Fibroblast of the conjunctiva (primary cell): ENCODE measurements at places on chromosomes 7 and 10.
A peak's percentile ranks its signal among the peaks of the same experiment; 100 is the strongest.

DNA sequence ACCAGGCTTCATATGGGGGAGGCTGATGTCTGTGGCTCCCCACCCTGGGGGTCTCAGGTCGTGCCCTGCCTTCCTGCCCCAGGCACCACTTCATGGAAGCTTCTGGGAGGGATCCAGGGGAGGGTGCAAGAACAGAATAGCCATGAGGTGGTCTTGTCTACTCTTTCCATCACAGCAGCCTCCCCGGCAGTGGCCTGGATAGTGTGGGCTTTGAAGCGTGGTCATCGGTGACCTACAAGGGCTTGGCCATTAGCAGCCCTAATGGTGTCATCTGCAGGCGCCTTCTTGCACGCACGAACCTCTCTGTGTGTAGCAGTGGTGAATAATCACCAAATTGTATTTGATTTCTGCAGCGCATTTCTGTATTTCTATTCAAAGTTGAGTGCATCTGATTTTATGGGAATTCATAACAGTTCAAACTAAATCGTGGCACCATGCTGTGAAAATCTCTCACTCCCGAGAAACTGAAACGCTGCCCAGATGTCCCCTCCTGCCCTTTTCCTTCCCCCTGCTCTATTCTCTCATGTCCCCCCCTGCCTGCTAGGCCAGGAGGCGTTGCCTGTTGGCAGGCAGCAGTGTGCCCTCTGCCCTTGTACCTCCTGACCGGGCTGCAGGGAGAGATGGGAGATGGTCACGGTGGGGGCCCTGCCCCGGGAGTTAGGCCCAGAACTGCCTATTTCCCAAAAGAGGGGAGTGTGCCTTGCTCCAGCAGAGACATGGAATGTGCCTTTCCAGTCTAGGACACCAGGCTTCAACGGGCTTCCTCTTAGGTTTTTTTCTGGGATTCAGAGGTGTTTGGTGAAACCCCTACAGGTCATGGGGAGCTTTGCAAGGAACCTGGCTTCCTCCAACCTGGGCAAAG lies 34.8 kb downstream of the CDH23 start:
- DNase-seq: no peak

GRCh38 chr10:86871563-86872183 lies 85.7 kb downstream of the MMRN2 start:
- no peak for DNase-seq

DNA sequence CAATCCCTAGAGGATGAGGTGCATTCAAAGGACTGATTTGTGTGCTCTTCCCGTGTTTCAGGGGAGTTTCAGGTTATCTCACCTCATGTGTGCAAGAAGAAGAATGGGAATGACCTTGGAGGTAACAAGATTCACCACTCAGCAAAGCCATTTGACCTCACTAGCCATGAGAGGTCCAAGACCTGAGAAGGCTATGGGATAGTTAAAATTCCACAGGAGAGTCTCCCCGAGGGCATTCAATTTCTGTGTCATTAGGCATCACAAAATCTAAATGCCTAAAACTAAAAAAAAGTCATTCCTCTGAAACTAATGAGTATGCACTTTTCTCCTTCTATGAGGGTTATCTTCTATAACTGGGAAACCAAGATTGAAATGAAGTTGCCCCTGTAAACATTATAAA lies 433.4 kb downstream of the KCNMA1 start:
- DNase-seq: no peak

GRCh38 chr10:77553311-77553710 lies 84.3 kb downstream of the KCNMA1 start:
- DNase-seq: no peak

DNA sequence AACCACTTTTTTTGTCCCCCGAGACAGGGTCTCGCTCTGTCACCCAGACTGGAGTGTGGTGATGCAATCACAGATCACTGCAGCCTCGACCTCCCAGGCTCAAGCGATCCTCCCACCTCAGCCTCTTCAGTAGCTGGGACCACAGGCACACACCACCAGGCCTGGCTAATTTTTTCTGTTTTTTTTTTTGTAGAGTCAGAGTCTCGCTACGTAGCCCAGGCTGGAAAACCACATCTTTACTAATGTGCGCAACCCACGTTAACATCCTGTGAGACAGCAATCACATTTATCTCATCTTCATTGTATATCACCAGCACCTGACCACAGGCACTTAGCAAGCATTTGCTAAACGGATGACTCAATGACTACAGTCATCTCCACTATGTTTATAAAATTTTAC lies 77.8 kb upstream of the ATP6V0A4 start:
- no peak for DNase-seq

DNA sequence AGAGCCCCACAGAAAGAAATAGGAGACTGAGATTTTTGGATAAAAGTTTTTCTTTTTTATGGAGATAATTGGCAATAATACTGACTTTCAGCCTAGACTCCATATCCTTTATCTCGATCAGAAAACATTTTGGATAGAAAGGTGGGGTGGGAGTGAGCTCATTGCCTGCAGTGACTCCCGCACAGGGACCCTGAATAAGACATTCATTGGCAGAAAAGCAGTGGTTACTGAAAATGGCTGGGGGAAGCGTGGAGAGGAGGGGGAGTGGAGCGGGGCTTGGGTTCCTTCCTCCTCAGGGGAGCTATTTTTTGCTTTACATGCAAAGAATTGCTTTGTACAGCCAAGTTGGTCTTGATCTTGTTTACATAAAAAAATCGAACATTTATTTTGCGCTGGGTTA lies 90.4 kb upstream of the BMPER start:
- no peak for DNase-seq

DNA sequence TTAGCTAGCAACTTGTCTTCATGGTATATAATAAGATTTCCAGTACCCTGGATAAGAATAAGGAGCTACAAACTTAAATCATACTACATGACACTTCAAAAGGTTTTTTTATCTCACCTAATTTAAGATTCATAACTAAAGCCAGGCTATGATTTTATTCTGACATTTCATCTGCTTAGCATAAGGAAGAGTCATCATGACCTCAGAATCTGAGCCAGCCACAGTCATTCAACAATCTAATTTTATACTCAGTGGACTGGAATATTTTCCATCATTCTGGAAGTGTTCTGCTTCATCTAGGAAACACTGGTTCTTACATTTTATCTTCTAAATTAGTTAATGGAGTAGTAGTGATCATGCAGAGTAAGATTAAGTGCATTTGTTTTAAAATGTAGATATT lies 102.1 kb upstream of the KCND2 start:
- DNase-seq: no peak

- no peak for DNase-seq
Observed at GRCh38 chr10:77084431-77085144, 553.0 kb downstream of the KCNMA1 start.

GRCh38 chr10:12707461-12708185 lies 293.9 kb downstream of the CCDC3 start:
- peak; percentile 79 for DNase-seq

GRCh38 chr7:30323006-30323355 lies 38.6 kb downstream of the ZNRF2 start:
- DNase-seq: no peak

DNA sequence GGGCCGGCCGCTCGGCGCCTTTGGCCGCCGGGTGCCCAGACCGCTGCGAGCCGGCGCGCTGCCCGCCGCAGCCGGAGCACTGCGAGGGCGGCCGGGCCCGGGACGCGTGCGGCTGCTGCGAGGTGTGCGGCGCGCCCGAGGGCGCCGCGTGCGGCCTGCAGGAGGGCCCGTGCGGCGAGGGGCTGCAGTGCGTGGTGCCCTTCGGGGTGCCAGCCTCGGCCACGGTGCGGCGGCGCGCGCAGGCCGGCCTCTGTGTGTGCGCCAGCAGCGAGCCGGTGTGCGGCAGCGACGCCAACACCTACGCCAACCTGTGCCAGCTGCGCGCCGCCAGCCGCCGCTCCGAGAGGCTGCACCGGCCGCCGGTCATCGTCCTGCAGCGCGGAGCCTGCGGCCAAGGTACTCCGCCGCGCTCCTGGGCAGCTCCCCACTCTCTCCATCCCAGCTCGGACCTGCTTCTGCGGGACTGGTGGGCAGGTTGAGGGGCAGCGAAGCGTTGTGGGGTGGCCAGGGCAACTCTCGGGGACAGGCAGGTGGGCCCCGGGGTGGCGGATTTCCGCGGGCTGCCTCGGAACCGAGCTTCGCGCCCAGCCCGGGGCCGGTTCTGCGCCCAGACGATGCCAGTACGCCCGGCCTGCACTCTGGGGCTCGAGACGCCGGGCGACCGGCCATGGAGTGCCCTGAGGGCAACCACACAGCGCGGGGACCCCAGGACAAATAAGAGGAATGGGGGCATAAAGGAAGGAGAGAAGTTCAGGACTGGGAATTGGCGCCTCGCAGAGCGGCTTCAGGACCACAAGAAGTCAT lies 578 bp downstream of the HTRA1 start:
- DNase-seq: no peak

DNA sequence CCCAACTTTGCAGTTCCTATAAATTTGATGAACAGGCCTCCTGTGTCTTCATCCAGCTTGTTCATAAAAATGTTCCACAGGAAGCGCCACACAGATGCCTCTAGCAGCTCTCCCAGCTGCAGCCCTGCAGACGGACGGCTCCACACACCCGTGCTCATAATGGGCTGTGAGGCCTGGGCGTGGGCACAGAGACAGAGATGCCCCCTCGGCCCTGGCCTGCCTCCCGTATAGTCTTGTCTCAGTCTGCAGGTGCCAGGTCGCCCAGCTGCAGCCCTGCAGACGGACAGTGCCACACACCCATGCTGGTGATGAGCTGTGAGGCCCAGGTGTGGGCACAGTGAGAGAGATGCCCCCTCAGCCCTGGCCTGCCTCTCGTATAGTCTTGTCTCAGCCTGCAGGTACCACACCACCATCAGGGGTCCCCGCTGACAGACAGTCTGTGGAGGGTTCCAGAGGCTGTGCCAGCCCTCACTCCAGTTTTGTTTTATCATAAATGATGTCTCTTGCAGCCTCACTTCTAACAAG lies 189.9 kb downstream of the TCERG1L start:
- no peak for DNase-seq

DNA sequence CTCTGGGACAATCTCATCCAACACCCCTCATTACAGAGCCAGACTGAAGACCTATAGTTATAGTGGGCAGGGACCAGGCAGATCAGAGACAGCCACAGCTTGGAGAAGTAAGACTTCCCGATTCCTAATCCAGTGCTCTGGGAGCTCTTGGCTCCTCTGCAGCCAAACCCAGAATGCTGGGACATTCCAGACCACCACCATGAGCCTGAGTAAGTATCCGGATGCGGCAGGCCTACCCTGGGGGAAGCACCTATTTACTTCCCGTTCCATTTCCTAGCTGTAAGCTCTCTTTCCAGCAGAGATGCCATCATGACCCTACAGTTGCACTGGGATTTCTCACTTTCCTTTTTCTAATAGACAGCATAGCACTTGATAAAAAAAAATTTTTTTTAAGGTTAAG lies 16.4 kb downstream of the HIP1 start:
- no peak for DNase-seq

- no peak for DNase-seq
Observed at GRCh38 chr10:29530112-29530976, 104.4 kb downstream of the SVIL start.

GRCh38 chr10:76190634-76191270 lies 759.3 kb downstream of the LRMDA start:
- no peak for DNase-seq

DNA sequence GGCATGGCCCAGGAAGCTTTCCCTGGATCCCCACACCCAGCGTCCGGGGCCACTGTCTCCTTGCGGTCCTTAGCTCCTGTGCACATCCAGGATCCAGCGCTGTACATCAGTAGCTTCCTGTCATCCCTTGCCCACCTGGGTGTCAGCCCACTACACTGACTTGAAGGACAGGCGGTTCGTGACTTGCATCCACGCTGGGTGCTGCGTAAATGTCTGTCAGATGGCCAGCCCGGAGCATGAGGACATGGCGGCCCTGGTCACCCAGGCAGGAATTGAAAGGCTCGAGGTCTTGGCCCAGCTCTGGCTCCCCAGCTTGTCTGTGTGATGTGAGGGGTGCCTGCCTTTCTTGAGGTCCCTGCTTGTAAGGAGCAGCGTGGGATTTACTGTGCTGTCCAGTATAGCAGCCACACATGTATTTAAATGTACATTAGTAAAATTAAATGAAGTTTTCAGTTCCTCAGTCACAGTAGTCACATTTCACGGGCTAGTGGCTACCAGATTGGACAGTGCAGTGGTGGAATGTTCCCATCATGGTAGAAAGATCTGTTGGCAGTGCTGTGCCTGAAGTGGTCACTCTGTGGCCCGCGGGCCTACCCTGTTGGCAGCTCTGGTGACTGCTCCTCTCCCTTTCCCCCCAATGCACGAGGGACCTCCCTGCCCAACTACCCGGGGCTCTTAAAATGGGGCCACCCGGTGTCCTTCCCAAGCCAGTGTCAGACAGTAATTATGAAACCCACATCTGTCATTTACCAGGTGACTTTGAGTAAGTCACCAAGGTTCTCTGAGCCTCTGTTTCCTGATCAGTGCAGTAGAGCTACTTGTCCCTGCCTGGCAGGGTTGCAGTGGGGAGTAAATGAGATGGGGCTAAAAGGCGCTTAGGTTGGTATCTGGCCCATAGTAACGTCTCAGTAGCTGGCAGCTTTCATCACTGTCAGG lies 97.8 kb upstream of the PPIF start:
- no peak for DNase-seq

DNA sequence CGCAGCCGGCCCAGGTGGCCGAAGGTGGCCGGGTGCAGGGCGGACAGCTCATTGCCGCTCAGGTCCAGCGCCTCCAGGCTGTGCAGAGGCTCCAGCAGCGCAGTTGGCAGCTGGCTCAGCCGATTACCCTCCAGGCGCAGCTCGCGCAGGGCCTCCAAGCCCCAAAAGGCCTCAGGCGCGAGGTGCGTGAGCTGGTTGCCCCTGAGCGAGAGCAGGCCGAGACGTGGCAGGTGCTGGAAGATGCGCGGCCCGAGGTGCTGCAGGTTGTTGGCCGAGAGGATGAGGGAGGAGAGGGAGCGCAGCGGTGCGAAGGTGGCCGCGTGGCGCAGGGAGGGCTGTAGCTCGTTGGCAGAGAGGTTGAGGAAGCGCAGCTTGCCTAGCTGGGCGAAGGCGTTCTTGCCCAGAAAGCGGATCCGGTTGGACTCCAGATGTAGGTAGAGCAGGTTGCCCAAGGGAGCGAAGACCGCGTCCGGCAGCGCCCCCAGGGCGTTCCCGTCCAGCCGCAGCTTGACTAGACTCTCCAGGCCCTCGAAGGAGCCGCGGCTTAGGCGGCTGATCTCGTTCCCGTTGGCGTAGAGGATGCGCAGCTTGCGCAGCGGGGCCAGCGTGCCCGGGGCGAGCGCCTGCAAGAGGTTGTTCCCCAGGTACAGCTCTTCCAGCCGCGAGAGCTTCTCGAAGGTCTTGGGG lies 923 bp downstream of the TRIL start:
- no peak for DNase-seq

DNA sequence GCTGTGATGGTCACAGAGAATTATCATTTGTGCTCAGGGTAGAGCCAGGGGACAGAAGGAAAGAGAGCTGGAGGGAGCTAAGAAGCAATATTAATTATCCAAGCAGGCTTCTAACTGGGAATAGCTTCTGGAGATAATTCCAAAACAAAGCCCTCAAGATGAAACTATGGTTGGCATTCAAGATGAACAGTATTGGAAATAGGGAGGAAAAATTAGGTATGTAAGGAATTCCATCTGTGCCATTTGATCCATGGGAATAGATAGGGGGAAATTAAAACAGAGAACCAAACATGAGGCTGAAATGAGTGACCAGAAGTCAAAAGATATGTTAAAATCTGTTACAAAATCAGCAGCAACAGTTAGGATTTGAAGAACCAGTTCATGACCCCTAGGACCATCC lies 75.3 kb downstream of the NDUFB2 start:
- no peak for DNase-seq
